ENCODE measurements at places on chromosomes 16 and 17.

DNA sequence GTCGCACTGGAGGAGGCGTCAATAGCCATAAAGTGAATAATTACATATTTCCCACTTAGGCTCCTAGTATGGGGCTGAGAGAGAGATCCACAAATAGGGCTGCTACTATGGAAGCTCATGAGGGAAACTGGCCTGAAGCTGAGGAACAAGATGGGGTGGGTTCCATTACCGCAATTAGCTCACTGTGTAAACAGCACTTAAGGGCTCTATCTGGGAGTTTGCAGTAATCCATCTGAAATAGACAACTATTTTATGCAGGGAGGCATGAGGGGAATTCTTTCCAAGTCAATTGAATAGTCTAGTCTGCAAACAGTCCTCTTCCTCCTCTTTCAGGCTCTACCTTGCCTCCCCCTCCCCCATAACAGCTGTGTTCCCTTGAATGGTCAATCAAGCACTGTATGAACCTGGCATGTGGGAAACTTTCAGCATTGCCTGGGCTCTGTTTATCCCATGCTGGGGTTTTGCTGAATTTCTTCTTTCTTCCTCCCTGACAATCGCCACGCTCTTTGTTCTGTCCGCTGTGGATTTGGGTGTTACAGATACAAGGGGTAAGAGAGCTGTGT, 56.1 kb upstream of the MAF start:
- DNase-seq, result no peak

DNA sequence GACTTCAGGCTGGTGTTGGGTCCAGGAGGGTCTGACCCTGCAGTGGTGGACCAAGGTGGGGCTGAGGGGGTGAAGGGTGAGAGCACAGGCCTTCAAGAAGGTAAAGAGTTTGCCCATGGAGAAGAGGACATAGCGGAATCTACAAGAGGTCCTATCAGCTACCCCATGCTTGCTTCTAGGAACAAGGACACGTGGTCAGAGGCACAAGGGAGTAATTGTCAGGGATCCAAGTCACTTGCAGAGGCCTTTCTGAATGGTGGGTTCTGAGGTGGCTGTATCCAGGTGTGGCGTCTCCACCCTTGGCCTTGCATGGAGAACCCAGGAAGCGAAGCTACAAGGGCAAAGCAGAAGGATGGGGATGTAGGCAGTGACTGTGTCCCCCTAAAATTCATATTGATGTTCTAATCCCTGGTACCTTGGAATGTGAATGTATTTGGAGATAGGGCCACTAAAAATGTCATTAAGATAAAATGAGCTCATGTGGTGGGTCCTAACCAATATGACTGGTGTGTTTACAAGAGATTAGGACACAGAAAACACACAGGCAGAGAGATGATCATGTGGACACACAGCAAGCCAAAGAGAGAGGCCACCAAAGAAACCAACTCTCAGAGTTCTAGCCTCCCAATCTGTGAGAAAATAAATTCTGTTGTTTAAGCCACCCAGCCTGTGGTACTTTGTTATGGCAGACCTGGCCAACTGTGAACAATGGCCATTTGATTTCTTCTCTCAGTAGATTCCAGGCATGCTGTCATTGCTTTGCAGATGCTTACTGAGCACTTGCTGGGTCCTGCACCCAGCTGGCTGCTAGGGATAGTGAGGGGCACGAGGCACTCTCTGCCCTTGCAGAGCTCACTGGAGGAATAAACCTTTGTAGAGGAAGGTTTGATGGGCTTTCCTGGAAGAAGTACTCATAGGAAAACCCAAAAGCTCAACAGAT, 75.8 kb downstream of the UTP18 start:
- peak; percentile 52 for DNase-seq

- DNase-seq, result peak; percentile 93
These were observed 51.5 kb downstream of the LDHD start for GRCh38 chr16:75065149-75065505.

DNA sequence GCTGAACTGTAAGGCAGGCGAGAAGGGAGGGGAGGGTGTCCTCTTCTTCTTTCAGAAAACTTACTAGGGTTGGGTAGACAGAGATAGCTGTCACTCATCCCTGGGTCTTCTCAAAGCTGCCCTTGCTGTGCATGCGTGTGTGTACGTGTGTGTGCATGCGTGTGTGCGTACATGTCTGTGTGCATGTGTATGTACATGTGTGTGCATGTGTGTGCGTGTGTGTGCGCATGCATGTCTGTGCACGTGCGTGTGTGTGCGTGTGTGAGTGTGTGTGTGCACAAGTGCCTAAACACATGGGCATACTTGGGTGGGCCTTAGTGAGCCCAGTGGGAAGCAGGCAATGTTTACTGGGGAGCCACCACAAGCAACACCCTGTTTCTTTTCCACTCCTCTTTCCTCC, 154.8 kb upstream of the TNRC6C start:
- DNase-seq, result no peak

DNA sequence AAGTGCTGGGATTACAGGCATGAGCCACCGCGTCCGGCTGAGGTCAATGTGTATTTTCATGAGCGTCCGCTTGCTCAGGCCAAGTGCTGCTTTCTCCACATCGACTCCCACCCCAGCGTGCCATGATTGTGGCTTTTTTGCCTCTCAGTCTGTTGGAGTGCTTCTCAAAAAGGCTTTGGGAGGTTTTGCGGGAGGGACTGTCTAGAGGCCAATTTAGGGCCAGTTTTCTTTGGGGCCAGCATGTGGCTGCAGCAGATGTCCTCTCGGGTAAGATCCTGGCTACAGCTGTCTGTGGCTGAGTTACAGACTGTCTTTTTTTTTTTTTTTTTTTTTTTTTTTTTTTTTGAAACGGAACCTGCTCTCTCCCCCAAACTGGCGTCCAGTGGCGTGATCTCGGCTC, 6.5 kb downstream of the C16orf90 start:
- DNase-seq, result no peak

DNA sequence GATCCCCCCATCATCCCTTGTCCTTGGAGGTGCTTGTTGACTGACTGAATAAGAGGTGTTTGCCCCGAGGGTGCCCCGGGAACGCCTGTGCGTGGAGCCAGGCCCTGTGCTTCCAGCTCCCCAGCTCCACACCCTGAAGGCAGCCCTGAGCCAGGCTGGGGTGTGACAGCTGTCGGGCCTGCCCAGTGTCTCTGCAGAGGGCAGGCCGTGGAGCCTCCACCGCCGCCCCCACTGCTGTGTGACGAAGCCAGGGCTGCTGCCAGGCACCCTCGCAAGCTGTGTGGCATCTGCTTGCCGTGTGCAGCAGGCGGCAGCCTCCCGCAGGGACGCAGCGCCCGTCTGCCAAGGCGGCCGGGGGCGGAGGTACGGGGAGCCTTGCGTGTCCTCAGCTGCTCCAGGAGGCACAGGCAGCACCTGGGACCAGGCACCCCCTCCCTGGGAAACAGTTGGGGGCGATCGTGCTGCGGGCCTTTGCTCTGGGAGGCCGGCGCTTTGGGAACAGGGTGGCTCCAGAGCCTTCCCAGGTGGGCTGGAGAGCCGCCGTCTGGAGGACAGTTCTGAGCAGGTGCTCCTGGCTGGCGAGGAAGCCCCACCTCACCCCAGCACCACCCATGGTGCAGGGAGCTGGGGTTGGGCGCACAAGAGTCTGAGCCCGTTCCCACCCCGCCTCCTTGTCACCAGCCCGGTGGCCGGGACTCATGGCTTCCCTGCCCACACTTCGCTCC, 26.6 kb downstream of the GSE1 start:
- DNase-seq, result no peak

DNA sequence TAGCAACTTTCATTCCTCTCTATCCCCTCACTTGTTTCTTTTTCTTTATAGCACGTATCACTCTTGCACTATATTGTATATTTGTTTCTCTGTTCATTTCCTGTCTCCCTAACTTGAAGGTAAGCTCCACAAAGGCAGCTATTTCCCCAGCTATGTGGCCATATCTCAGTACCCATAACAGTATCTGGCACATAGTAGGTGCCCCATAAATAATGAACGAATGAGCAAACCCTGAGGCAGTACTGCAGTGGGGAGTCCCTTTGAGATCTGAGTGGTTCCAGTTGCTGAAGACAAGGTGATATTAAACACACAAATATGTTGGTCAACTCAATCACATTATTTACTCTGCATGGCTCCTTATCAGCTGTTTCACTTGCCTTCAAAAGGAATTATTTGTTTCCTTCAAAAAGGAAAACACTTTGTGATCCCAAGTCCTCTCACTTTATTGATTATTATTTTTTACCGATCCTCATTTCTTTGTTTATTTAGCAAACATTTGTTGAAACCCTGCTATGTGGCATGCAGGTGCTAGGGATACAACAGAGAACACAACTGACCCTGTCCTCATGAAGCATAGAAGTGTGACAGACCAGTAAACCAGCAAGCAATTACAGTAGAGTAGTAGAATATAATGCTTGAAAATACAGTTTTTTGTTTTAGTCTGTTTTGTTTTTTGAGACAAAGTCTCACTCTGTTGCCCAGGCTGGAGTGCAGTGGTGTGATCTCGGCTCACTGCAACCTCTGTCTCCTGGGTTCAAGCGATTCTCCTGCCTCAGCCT, 5.7 kb upstream of the ADAP2 start:
- DNase-seq, result no peak

- DNase-seq, result no peak
These were observed 2.1 kb downstream of the RPL23 start for GRCh38 chr17:38851434-38851833.

- DNase-seq, result no peak
These were observed 32.8 kb upstream of the MNT start for GRCh38 chr17:2433696-2434095.

GRCh38 chr16:49884033-49885015, 28.4 kb upstream of the ZNF423 start:
- peak; percentile 63 for DNase-seq

GRCh38 chr17:63140255-63140654, 174.2 kb downstream of the TANC2 start:
- DNase-seq, result peak; percentile 75

DNA sequence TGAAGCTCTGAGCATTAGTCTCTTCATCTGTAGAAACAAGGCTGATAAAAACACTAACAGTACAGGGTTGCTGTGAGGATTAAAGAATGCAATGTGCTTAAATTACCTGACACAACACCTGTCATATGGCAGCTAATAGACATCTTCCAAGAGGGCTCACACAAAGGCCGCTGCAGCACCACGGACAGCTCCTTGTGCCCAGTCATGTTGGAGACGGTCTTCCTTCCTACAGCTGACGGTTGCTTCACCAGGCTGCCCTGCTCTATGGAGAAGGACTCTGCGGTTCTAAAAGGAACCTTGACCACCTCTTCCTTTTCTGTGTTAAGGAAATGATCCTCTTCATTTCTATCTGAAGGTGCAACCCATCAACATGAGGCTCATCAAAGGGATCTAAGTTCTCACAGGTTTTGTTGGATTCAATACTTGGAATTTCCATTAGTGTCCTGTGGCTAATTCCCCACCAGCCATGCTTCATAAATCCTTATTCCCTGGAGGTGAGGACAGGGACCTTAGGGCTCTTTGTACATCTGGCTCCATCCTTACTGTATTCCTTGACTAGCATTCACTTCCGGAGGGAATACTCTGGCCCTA, 138.9 kb upstream of the CES5A start:
- peak; percentile 75 for DNase-seq

- no peak for DNase-seq
These were observed 99.2 kb upstream of the CDH8 start for GRCh38 chr16:62135446-62135845.

- no peak for DNase-seq
These were observed 8.2 kb upstream of the KCNH6 start for GRCh38 chr17:63514974-63515373.

DNA sequence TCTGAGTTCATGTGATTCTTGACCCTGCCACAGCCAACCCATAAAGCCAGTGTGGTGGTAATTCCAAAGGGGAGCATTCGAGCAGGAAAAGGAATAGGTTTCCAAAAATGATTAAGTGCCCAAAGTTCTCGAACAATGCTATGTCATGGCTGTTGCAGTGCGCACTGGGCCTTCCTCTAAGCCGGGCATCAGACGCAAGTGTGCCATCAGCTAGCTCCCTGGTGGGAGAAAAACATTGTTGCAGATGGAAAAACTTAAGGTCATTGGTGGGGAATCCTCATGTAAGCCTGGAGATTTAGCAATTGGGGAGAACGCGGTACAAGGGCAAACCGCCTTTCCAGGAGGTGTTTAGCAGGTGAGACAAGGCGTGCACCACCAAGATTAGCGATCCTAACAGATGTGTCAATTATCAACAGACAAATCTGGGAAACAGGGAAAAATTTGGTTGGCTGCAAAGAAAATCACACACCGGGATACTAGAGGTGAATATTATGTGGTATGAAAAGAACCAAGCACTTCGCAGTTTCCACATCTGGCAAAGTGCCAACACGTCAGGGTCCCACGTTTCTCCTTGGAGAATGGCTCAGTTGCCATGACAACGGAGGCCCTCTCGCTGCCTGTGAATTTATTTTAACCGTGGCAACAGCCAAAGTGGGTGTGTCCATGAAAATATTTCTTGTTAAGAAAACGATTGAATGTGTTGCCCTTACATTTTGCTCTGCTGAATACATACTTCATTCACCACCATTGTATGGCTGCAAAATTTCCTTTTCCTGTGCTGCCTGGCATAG, 118.5 kb upstream of the CACNG5 start:
- DNase-seq, result no peak

DNA sequence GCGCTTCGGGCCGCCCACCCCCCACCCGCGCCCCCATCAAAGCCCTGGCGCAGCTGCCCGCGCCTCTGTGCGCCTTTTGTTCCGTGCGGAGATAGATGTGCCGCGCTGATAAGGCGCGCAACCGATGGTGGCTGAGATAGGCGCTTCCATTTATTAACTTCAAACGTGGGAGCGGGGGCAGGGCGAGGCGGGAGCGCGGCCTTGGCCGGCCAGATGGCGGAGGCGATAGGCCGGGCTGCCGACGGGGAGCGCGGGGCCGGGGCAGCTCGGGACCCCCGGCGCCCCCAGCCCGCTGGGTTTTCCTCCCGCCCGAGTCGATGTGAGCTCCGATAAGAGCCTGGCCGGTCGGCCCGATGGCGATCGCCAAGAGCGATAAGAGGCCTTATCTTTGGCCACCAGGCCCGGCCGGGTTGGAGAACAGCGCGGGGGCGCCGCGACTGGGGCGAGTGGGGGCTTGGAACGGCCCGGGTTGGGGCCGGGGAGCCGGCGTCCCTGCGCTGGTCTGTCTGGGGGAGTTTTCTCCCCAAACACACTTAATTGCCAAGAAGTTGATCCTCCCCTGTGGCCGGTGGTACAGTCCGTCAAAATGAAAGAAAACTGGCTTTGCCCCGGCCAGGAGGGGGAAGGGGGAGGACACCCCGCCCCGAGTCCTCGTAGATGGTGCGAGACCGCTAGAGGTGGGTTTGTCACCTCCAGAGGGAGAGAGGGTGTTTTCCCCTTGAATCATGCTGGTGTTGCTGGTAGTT, 2.7 kb downstream of the ZFPM1 start:
- peak; percentile 91 for DNase-seq

GRCh38 chr17:60745544-60745943, 67.9 kb downstream of the BCAS3 start:
- no peak for DNase-seq

DNA sequence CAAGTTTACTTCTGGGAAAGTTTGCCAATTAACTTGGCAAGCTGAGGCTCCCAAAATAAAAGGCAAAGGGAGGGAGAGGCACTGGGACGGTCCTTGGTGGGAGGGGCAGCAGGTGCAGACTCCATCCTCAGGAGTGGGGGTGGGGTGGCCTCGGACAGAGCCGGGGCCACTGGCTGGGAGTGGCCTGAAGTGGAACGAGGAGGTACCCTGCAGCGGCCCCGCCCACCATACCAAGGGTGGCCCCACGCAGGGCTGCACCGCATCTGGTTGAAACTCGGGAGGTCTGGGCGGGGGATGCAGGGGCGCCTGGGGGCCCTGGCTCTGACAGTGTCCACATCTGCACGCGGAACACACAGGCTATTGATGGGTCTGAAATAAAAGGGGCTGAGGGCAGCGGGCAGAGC, 42.4 kb upstream of the SLC38A10 start:
- DNase-seq, result no peak

Data from hematopoietic multipotent progenitor cell treated with erythropoietin and hydrocortisone succinate and interleukin-3 and kit ligand, for 4 days (in vitro differentiated cells).